Chondrocyte (in vitro differentiated cells): ENCODE measurements at places on chromosomes 13 and 19. TPM values are rescaled to one million over a fixed set of nuclear protein-coding genes. Genes with fewer than 3 reads are reported as not detected.

GRCh38 chr19:48450441-48450840, 4.7 kb downstream of the GRWD1 start:
- no peak for DNase-seq

- no peak for DNase-seq
These were observed 893 bp upstream of the PLIN3 start for GRCh38 chr19:4868286-4868834.

DNA sequence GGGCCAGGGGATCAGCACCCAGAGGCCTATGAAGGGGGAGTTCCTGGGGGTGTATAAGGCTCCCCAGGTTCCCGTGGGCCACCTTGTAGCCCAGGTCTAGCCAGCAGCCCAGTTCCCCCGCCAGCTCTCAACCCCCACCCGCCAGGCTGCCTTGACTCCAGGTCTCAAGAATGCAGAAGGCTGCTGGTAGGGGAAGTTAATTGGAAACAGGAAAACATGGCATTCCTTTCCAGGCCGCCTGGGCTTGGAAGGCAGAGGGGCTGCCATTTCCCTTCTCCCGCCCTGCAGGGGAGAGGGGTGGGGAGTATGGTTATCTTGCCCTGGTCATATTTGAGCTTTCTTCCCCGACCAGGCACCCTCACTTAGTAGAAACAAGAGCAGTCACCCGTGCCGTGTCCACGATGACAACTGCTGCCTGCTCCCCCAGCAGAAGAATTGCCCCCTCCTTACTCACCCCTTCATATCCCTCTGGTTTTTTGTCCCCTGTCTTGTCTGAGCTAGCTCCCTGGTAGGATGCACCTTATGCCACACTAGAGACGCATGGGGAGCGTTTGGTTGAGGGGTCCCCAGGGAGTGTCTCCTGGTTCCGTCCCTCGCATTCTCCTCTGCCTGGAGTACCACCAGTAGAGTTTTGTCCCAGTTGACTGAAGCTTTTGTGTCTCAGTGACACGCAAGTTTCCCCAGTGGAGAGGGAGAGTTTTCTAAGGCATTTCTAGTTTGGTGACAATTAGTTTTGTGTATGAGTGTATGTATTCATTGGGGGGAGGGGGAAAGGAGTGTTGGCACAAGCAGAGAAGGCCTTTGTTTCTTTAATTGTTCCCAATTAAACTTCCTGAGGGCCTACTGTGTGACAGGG, 4.5 kb downstream of the BICRA start:
- no peak for DNase-seq

DNA sequence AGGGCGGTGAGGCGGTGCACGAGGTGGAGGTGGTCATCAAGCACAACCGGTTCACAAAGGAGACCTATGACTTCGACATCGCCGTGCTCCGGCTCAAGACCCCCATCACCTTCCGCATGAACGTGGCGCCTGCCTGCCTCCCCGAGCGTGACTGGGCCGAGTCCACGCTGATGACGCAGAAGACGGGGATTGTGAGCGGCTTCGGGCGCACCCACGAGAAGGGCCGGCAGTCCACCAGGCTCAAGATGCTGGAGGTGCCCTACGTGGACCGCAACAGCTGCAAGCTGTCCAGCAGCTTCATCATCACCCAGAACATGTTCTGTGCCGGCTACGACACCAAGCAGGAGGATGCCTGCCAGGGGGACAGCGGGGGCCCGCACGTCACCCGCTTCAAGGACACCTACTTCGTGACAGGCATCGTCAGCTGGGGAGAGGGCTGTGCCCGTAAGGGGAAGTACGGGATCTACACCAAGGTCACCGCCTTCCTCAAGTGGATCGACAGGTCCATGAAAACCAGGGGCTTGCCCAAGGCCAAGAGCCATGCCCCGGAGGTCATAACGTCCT, 9.4 kb upstream of the PROZ start:
- no peak for DNase-seq

GRCh38 chr13:29707876-29708543, 112.5 kb upstream of the SLC7A1 start:
- no peak for DNase-seq

Gene ZNF823
- 3.7 to 5.5 TPM (median 3.8 TPM) in 3 replicates for total RNA-seq

DNA sequence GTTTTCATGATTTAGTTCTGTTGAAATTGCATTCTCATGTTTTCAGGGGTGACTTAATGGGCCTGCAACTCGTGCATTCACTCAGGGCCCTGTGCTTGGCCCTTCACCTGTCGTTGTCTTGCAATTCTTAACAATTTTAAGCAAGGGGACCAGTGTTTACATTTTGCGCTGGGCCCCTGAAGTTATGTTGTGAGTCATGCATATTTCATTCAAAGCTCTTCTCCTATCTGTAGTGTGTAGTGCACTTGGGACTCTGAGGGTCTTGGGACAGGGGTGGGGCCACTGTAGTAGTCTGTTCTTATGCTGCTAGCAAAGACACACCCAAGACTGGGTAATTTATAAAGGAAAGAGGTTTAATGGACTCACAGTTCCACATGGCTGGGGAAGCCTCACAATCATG, 211.2 kb upstream of the RXFP2 start:
- DNase-seq = no peak

- DNase-seq = no peak
These were observed 14.7 kb downstream of the KCNN1 start for GRCh38 chr19:17981611-17982010.

Gene ZNF536
- not detected in 3 replicates for total RNA-seq

Gene ZSCAN18
- total RNA-seq = 35.7 to 39.4 TPM (median 37.5 TPM) in 3 replicates

Gene IGFLR1
- 0.59 to 1.4 TPM (median 0.99 TPM) in 3 replicates for total RNA-seq

- DNase-seq = no peak
These were observed 3.9 kb upstream of the CLEC4M start for GRCh38 chr19:7759156-7759555.

DNA sequence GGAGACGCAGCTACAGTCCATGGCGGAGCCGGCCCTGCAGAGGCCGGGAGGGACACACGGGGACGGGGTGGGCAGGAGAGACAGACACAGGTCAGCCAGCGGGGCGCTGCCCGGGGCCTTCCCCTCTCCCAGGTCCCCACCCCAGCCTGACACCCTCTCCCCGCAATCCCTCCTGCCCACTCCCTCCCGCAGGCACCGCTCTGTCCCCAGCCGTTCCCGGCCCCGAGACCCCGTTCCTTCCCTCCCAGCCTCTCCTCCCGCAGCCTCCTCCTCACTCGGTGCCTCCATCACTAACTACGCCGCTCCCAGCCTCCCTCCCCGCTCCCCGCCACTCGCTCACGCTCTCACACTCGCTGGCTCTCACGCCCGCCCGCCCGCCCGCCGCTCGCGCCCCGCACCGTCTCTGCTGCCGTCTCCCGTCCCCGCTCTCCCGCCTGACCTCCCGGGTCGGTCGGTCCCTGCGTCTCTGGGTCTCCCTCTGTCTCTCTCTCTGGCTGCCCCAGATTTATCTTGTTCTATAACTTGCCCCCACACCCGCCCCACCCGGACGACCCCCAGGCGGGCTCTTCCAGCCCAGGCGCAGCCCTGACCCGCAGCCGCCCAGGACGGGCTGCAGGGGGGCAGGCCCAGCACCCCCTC, 15.2 kb downstream of the ERFL start:
- no peak for DNase-seq

GRCh38 chr19:1525343-1525742, 1.5 kb downstream of the PLK5 start:
- no peak for DNase-seq

DNA sequence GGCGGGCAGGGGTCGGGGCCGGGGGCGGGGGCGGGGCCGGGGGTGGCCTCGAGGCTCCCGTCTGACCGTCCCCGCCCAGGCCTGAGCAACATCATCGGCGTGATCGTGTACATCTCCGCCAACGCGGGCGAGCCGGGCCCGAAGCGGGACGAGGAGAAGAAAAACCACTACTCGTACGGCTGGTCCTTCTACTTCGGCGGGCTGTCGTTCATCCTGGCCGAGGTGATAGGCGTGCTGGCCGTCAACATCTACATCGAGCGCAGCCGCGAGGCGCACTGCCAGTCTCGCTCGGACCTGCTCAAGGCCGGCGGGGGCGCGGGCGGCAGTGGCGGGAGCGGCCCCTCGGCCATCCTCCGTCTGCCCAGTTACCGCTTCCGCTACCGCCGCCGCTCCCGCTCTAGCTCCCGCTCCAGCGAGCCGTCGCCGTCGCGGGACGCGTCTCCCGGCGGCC, 9.4 kb upstream of the CACNG6 start:
- DNase-seq = no peak
